ENCODE measurements at places on chromosomes 12 and 14. TPM values are rescaled to one million over a fixed set of nuclear protein-coding genes. Genes with fewer than 3 reads are reported as not detected.

Gene SSTR1
- 6.2 TPM for total RNA-seq

Gene CFAP54
- 1.8 TPM for total RNA-seq

Gene KRT2
- not detected for total RNA-seq

Gene PROX2
- total RNA-seq: not detected

Gene KRT71
- not detected for total RNA-seq

Gene SYCP3
- 0.33 TPM for total RNA-seq

Gene P3H3
- 258 TPM for total RNA-seq

Gene CPNE6
- not detected for total RNA-seq

Gene CNTN1
- 1.8 TPM for total RNA-seq

Gene KRT79
- total RNA-seq: not detected

Gene AMDHD1
- 0.07 TPM for total RNA-seq

Gene RAB35
- total RNA-seq: 32.1 TPM

Gene COL2A1
- not detected for total RNA-seq

Gene SDR9C7
- not detected for total RNA-seq

Gene EDDM3A
- not detected for total RNA-seq

Gene CLEC1B
- not detected for total RNA-seq

Gene AMIGO2
- 10.8 TPM for total RNA-seq

Gene JPH4
- total RNA-seq: not detected

Gene VDR
- total RNA-seq: 13.6 TPM

Gene PDZRN4
- total RNA-seq: 0.07 TPM

Gene TTC7B
- total RNA-seq: 54.6 TPM

Gene PLEKHH1
- 0.20 TPM for total RNA-seq

Gene CEBPE
- total RNA-seq: not detected

Gene KLRK1
- total RNA-seq: not detected

Gene KSR2
- total RNA-seq: under 0.01 TPM

Gene SIX1
- total RNA-seq: 4.6 TPM

Gene PIANP
- total RNA-seq: 1.3 TPM

Gene NFATC4
- total RNA-seq: 76.4 TPM

Gene TMTC2
- 17.1 TPM for total RNA-seq

Gene TAS2R7
- total RNA-seq: not detected

Gene ABCC9
- 46.0 TPM for total RNA-seq

Gene KLRF2
- total RNA-seq: not detected

Gene GRIN2B
- total RNA-seq: not detected

Gene FKBP4
- total RNA-seq: 70.7 TPM

Gene DPF3
- total RNA-seq: 9.3 TPM

Gene ZDHHC22
- not detected for total RNA-seq

Gene ACACB
- 2.2 TPM for total RNA-seq

Gene MYO1H
- total RNA-seq: not detected

Gene BHLHE41
- total RNA-seq: 6.1 TPM

Gene BIN2
- total RNA-seq: not detected

Gene EXOC3L4
- total RNA-seq: 0.39 TPM

All from smooth muscle cell of the pulmonary artery (primary cell).